CMK (cell line): ENCODE measurements at places on chromosomes 1 and 21.
A peak's percentile ranks its signal among the peaks of the same experiment; 100 is the strongest.

DNA sequence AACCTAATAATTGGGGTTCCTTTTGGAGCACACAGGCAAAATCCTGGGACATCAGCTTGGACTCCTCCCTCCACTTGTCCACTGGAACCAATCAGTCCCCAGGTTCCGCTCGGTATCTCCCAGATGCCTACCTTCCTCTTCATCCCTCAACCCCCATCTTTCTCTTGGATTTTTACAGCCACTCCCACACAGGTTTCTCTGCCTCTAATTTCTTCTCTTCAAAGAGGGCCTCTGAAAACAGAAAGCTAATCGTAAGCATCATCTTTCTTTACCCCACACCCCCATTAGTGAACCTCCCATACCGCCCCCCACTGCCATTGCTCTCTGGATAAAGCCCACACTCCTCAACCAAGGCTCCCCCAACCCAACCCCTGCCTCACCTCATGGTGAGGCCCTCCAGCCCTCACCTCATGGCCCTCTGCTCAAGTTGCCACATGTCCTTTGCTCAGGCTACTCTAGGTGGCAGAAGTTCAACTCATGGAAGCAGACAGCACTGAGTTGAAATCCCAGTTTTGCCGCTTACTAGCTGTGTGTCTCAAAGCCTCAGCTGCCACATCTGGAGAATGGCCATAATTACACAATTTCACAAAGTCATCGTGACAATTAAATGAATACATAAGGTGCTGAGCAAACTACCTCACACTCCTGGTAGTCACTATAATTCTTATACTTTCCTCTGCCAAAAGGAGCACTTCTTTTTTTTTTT, 18.1 kb upstream of the WASF2 start:
- DNase-seq: no peak

- DNase-seq: no peak
Observed at GRCh38 chr1:153368495-153368894, 6.9 kb downstream of the S100A12 start.

GRCh38 chr1:226634611-226635246, 86.2 kb downstream of the STUM start:
- DNase-seq: no peak

- peak; percentile 53 for DNase-seq
Observed at GRCh38 chr1:155938220-155938627, 3.2 kb upstream of the RXFP4 start.

GRCh38 chr1:243499711-243500110, 243.9 kb downstream of the SDCCAG8 start:
- DNase-seq: no peak

GRCh38 chr1:89311757-89312156, 39.1 kb upstream of the GBP5 start:
- DNase-seq: no peak

DNA sequence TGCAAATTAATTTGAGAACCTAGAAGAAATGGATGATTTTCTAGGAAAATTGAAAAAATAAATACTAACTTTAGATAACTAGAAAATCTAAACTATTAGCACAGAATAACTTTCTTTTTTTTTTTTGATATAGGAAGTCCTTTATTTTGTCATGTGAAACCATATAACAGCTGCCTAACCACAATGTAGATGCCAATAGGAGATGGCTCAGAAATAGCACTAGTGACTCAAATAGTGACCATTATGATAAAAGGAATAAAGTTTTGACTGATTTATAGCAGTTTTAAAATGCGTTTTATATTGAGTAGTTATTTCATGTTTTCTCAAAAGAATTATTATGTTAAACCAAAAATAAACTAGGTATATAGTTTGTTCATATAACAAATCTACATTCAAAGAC, 158.0 kb upstream of the CACYBP start:
- DNase-seq: no peak

DNA sequence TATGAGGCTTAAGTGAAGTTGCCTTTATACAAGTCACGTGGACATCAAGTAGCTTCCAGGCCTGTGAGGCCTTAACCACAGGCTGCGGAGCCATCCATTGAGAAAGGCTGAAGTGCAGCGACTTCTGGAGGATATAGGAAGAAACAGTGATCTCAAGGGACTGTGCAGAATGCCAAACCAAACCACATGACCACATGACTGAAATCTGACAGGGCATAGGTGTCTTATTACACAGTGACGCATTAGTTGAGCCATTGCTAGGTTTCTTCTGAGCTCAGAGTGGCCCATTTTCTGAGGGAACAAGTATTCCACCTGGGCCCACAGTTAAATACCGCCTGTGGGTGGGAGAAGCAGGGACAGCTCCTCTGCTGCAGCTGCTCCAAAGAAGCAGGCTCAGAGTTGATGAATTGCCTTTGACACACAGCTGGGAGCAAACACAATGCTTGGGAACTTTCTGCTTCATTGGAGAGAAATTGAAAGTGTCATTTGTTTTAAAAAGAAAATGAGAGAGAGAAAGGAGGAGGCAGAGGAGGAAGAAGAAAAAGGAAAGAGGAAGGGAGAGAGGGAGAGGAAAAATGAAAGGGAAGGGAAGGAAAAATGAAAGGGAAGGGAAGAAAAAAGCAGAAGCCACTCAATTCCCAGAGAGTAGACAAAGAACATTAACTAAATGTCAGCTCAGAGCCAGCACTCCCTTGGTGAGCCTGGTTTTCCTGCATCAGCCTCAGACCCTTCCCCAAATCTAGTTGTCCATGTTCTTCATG, 94.4 kb downstream of the COLGALT2 start:
- no peak for DNase-seq

DNA sequence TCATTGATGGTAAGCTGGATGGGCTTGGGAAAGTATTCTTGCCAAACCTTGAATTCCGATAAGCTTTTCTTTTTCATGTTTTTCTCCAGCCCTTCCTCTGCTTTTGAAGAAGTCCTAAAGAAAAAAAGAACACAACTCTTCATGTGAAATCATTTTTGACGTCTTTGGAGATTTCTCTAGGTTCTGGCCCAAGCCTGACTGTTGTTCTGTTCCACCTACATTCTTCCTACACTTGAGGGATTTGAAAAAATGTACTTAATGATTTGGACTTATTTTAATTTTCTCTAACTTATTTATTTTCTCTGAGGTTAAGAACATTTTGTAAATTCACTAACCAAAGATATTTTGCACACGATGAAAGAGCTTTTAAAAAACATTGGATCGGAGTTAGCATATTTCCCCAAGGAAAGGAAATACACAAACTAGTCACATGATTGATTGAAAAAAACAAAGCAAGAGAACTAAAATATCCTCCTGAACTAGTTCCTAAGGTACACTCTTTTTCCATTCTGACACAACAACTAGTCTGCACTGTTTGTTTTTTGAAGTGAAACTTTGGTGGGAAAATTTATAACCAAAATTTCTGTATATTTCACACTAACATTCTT, 82.3 kb downstream of the LTN1 start:
- DNase-seq: no peak

DNA sequence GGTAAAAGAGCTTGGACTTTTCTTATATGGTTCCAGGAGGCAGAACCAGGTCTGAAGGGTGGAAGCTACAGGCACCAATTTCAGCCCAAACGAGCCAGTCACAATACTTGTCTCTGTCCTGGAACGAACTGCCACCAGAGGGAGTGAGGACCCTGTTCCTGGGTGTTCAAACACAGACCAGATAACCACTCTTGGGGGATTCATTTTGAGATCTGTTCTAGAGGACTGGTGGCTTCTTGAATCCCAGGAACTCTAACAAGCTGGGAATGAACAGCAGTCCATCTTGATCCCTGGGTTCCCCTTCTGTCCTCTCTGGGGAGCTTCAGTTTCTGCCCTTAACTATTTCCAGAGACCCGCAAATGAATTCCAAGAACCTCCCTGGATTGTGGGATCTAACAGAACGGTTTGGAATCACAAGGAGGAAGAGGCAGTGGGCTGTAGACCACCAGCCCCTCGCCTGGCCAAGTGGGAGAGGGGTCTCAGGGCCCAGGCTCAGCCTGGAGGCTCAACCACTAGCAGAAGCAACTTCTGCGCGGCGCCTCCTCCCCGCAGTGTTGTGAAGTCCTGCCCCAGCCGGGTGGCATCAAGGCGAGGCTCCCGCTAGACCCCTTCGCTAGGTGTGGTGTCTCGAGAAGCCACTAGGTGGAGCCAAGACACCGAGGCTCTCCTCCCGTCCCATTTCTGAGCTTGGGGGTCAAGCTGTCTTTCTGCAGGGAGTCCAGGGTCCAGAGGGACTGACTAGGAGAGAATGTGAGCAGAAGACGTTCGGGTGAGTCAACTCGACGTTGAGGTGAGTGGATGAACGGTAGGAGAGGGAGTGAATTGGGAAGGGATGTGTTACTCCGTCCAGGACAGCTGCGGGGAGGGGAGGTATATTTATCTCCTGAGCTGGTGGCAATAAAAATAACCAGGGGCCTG, 12.1 kb upstream of the NES start:
- DNase-seq: peak; percentile 63
